ENCODE measurements at places on chromosomes 11 and 22. TPM values are rescaled to one million over a fixed set of nuclear protein-coding genes. Genes with fewer than 3 reads are reported as not detected.

The AIFM3 gene
- not detected for total RNA-seq

The SCO2 gene
- total RNA-seq = not detected

The MS4A6E gene
- total RNA-seq = not detected

The MIAT gene
- 0.53 TPM for total RNA-seq

The OLFML1 gene
- 4.0 TPM for total RNA-seq

The SPDYC gene
- total RNA-seq = not detected

GRCh38 chr11:82722231-82722630, 11.4 kb downstream of the FAM181B start:
- no peaks in the 10 kb centered on the region for H3K27me3 ChIP-seq
- H3K36me3 ChIP-seq = no peaks in the 10 kb centered on the region
- DNase-seq = no peak
- H3K27ac ChIP-seq = no peak overlapping the region
- H3K4me1 ChIP-seq = no peaks in the 10 kb centered on the region

DNA sequence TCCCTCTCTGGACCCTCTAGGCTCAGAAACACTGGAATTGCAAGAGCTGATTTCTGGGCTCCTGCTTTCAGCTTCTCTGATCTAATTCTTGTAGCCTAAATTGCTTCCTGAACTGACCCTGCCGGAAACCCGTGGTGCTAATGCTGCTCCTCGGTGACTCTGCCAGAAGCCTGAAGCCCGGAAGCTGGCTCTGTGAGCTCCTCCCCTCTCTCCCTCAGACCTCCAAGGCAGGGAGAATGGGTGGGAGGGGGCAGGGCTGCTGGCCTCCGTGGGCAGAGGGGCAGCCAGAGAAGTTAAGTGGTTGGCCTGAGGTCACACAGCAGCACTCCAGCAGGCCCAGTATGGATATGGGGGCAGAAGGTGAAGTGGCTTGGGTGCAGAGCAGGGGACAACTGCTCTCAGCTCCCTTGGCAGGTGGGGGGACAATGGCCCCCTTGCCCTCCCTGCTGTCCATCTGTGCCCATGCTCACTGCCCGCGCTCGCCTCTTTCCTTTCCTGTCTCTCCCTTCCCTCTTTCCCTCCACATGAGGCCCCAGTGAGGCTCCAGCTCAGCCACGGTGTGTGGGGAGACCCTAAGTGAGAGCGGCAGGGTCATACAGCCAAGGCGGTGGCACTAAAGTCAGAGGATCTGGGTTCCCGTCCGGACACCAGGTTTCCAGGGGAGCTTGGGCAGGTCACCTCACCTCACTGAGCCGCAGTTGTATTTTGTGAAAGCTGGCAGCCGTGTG, 16.2 kb downstream of the CAPN5 start:
- no peaks in the 10 kb centered on the region for H3K27me3 ChIP-seq
- DNase-seq = peak; percentile 76
- H3K27ac ChIP-seq = peak overlapping the region; percentile 57
- H3K36me3 ChIP-seq = no peaks in the 10 kb centered on the region
- no peak overlapping the region for H3K4me3 ChIP-seq

GRCh38 chr11:27317751-27318150, 45.3 kb downstream of the CCDC34 start:
- DNase-seq = no peak
- no peaks in the 10 kb centered on the region for H3K27me3 ChIP-seq
- no peak overlapping the region for H3K27ac ChIP-seq
- H3K4me3 ChIP-seq = no peak overlapping the region
- no peaks in the 10 kb centered on the region for H3K4me1 ChIP-seq

DNA sequence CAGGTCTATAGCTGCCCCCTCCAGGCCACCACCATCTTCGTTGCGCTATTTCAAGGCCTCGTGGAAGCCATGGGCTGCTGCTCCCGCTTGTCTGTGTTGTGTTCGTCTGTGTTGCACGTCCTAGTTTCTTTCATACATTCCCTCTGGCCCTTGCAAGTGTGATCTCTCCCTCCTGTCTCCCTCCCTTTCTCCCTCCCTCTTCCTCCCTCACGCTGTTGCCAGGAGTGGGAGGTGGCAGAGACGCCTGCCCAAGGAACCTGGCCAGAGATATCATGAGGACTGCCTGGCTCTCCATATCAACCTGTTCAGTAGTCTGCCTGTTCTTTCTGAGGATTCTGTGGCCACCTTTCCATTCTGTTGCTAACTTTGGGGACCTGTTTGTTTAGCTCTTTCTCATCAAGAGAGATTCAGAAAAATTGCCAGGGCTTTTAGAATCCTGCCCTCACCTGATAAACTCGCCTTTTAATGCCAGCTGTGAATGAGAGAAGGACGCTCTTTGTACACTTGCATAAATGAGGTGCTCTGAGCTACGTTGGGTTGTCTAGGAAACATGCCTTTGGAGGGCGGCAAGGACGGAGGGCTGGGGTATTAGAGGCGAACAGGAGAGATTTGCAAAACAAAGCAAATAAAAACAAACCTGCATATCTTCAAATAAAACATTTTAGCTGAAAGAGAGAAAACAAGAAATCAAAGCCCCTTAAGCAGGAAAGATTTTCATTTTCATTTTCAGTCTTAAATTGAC, 185.2 kb downstream of the TBC1D22A start:
- H3K36me3 ChIP-seq = no peaks in the 10 kb centered on the region
- no peaks in the 10 kb centered on the region for H3K27me3 ChIP-seq
- H3K27ac ChIP-seq = no peak overlapping the region

DNA sequence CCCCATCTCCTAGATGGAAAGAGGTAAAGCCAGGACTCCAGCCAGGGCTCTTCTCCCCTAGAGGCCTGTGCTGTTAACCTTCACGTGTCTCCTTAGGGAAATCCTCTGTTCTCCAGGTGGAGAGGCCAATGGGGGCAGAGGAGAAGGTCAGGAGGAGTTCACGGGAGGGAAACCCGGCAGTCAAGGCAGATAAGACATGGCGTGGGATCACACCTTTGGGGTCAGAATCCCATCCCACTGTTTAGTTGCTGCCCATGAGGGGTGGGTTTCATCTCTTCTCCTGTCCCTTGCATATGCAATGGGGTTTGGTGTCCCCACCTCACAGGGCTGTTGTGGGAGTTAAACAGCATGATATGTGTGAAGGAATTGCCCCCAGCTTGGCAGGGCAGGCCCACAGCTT, 469.7 kb downstream of the TBC1D22A start:
- DNase-seq = no peak
- H3K4me1 ChIP-seq = no peaks in the 10 kb centered on the region
- H3K27ac ChIP-seq = no peak overlapping the region

- peaks cover 6% of the 10 kb centered on the region for H3K4me1 ChIP-seq
- DNase-seq = no peak
- H3K27ac ChIP-seq = peak overlapping the region; percentile 71
Observed at GRCh38 chr22:28711341-28711740, 30.3 kb downstream of the CHEK2 start.

GRCh38 chr11:22681281-22681812, 14.9 kb downstream of the GAS2 start:
- DNase-seq = no peak
- H3K27ac ChIP-seq = no peak overlapping the region
- H3K4me1 ChIP-seq = peaks cover 8% of the 10 kb centered on the region
- H3K4me3 ChIP-seq = no peak overlapping the region
- H3K27me3 ChIP-seq = no peaks in the 10 kb centered on the region
- H3K36me3 ChIP-seq = no peaks in the 10 kb centered on the region

GRCh38 chr11:86804951-86805350, 4.6 kb downstream of the PRSS23 start:
- H3K4me1 ChIP-seq = peaks cover 26% of the 10 kb centered on the region
- DNase-seq = no peak
- no peak overlapping the region for H3K4me3 ChIP-seq
- H3K36me3 ChIP-seq = no peaks in the 10 kb centered on the region
- H3K27ac ChIP-seq = peak overlapping the region; percentile 7
- H3K27me3 ChIP-seq = peaks cover 11% of the 10 kb centered on the region

GRCh38 chr11:10158461-10158860, 135.6 kb downstream of the SBF2 start:
- H3K27me3 ChIP-seq = no peaks in the 10 kb centered on the region
- no peak overlapping the region for H3K4me3 ChIP-seq
- H3K27ac ChIP-seq = no peak overlapping the region
- peaks cover 19% of the 10 kb centered on the region for H3K4me1 ChIP-seq

DNA sequence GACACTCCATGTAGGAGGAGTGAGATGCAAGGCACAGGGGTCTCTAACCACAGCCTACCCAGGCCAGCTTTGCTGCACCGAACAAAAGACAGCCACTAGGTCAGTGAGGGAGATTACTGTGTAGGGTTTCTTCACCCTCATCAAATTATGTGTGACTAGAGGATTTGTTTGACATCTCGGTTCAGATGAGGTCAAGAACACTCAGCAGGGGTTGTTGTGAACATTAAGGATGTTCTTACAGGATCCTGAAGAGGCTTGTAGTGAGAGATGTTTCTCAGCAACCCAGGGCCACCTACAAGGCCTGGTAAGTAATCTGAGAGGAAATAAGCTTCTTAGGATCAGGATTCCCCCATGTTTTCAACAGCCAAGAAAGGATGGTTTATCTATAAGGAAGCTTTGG, 202.1 kb downstream of the NXPE2 start:
- H3K4me3 ChIP-seq = no peak overlapping the region
- H3K4me1 ChIP-seq = peaks cover 3% of the 10 kb centered on the region
- DNase-seq = no peak
- H3K27me3 ChIP-seq = no peaks in the 10 kb centered on the region

DNA sequence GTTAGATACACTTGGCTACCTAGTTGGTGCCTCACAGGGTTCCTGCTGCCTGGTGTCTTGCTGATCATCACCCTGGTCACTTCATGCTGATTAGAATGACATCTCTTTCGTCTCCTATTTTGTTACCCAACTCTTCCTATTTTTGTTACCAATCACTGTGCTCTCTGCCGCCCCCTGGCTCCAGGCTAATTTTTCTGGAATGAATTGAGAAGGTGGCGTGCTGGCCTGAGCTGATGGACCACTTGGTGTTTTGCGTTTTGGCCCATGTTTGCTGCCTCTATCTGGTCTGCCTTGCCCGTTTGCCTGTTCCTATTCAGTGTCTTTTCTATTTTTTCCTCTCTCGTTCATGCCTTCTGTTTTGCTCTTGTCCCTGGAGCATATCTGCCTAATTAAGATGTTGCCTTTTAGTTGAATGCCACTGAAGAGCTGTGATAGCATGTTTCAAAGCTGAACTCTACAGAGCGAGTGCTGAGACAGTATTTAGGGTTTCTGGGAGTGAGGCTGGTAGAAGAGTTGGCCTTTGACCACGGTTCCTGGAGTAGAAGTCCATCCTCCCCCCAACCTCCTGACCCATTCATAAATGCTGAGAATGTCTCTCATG, 5.9 kb upstream of the ATF4 start:
- H3K36me3 ChIP-seq = peaks cover 82% of the 10 kb centered on the region
- no peak overlapping the region for H3K4me3 ChIP-seq
- H3K27ac ChIP-seq = no peak overlapping the region
- H3K4me1 ChIP-seq = peaks cover 14% of the 10 kb centered on the region
- peak; percentile 72 for DNase-seq
- H3K27me3 ChIP-seq = no peaks in the 10 kb centered on the region

Measured in heart left ventricle (tissue), 16 donors.